Fibroblast of villous mesenchyme (primary cell): ENCODE measurements at places on chromosomes 12 and 14.

DNA sequence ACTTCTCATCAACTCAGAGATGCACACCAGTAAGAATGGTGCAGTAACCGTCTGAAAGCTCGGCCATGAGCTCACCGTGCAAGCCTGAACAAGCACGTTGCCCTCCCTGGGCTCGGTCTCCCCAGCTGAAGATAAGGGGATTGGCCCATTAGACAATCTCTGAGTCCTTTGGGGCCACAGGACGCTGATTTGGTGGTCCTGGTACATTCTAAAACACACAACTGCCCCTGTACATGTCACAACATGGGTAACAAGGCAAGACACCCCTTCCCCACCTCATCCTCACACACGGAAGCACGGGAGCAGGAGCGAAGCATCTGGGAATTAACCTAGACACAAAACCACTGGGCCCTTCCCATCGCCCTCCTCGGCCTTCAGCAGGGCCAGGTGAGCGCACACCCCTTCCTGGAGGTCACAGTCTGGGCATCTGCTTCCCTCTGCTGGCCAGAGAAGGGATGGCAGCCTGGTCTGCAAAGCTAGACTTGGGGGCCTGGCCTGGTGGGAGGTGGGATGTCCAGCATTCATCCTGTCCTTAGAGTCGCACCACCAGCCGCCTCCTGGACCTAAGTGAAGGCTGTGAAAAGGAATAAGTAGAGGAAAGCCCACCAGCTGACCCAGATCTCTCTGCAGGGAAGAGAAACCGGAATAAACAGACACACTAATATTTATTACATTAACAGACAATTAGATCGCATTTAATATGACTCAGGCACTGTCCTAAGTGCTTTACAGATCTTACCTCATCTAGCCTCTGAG, 18.9 kb upstream of the SMUG1 start:
- peak; percentile 63 for DNase-seq

DNA sequence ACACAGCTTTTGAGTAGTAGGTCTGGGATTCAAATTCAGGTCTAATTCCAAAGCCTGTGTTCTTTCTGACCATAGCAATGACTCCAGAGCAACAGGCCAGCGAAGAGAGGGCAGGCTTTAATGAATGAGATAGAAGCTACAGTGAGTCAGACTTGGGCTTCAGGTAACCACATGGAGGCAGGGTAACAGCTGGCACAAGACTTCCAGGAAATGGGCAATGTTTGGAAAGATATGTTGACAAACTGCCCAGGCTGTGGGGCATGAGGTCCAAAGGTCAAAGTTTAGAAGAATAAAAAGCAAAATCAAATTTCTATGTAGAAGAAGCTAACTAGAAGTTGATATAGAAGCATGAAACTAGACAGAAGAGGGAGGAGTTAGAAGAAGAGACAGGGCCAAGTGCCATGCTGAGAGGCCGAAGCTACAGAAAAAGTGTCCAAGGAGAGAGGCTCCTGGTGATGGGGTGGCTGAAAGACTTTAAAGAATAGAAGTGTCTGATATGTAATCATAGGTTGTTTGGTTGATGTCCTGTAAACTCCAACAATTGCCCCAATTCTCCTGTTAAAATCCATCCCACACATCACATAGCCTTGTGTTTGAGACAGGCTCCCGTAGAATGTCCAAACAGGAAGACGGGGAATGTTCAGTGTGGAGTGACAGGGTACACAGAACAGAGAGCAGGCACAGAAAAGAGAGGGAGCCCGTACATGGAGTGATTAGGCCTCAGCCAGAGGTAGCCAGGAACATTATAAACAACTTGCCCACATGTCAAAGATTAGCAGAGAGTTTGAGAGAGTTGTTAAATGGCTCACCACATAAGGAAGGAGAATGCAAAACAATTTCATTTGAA, 384.7 kb downstream of the CCDC91 start:
- no peak for DNase-seq

DNA sequence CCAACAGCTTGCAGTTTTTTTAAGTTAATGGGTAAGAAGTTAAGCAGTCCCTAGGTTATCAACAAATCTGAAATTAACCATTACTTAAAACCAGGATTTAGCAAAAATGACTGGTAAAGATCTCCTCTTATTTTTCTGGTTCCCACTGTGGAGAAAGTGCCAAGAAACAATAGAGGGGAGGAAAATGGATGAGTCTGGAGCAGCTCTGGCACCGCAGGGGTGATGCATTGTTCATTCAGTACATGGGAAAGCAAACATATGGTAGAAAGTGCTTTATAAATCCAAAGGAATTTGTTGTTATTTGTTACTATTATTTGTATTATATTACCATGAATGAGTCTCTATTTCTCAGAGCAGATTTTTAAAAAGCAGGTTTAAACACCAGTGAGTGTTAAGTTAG, 92.2 kb downstream of the DYRK2 start:
- no peak for DNase-seq

GRCh38 chr12:3641428-3642018, 111.4 kb downstream of the CRACR2A start:
- DNase-seq, result peak; percentile 75

GRCh38 chr12:25337916-25338315, 87.2 kb upstream of the KRAS start:
- DNase-seq, result no peak

DNA sequence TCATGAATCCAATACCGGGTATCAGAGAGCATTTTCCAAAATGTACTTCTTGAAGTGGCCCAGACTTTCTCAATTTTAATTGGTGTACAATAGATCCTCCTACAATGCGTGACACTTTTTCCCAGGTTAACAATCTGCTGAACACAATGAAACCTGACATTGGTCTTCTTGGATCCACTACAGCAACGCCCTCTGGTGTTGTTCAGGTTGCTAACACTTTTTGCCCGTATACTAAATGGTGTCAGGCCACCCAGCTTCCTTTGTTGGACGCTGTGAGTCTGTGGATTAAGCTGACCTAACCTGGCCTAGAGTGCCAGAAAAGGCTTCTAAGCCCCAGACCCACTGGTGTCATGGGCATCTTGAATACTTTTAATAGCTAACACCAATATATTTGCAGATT, 89.2 kb downstream of the KCNK10 start:
- DNase-seq, result no peak

- DNase-seq, result peak; percentile 94
Observed at GRCh38 chr12:120116792-120117651, 469 bp upstream of the RAB35 start.

DNA sequence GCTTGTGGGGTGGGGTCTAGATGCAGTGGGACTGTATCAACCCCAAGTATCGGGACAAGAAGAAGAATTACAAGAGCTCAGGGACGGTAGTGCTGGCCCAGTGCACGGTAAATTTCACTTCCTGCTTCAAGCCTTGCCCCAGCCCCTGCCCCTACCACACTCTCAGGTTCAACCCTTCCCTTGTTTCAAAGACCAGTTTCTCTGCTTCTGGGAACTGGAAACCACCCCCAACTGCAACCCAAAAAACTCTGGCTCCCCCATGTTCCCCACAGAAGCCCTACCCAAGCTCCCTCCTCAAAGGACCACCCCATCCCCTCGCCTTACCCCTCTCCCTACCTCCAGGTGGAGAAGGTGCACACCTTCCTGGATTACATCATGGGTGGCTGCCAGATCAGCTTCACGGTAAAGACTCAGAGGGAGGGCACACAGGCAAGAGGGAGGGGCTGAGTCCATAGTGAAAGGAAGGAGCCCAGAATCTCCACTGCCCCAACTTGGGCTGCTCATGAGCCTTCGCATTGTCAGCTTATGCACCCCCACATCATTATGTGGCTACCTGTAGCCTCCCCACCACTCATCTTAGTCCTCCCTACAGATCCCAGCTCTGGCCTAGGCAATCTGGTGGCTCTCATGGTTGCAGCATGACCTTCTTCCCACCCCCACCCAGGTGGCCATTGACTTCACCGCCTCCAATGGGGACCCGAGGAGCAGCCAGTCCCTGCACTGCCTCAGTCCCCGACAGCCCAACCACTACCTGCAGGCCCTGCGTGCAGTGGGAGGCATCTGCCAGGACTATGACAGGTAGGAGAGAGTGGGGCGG, 4.3 kb downstream of the CPNE6 start:
- no peak for DNase-seq

- DNase-seq, result peak; percentile 46
Observed at GRCh38 chr14:28756884-28757570, 9.6 kb upstream of the FOXG1 start.

- DNase-seq, result no peak
Observed at GRCh38 chr14:85811340-85811739, 281.4 kb downstream of the FLRT2 start.

DNA sequence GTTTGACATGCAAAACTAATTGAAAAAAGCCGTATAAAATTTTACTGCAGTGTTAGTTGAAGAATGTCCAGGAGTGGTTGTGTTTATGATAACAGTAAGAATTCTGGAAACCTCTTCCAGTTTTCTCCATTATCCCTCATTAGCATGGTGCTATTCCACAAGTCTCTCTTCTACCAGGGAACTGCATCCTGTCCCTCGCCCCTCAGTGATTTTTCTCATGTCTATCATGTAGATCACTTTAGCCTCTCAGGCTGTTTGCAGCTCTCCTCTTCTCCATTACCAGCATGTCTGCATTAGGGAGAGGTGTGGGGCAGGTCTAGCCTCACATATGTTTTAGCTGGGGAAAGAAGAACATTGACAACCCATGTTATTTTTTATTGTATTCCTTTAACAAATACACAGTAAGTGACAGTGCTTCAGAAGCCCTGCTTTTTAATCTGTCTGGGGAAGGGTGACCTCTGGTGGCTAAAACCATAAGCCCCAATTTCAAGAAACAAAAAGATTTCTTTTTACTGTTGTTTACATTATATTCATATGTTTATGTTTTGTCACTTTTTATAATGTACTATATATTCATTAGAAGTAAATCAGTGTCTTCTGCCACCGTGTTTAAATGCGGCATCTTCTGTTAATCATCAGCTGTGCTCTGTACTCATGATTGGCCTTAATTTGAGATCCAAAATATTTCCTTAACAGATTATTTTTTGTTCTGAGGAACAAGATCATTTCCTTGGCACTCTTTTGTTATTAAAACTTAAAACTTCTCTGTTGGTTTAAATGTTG, 70.7 kb downstream of the RASSF8 start:
- peak; percentile 73 for DNase-seq

DNA sequence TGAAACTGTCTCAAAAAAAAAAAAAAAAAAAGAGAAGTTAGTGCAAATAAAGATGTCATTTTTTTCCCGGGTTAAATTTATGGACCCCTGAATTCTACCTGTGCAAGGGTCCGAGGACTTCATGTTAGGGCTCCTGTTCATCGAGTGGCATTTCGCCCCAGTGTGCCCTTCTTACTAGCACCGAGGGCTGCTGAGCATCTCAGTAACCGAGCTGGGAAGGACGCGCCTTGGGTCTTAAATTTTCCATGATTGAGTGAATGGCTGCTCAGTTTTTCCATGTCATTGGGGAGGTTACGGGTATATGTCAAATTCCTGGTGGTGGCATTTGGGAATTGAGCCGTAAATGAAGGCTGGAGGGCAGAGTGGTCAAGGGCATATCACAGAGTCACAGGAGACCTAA, 34.9 kb upstream of the MAP1LC3B2 start:
- DNase-seq, result no peak

- DNase-seq, result peak; percentile 64
Observed at GRCh38 chr12:47808050-47808449, 11.7 kb downstream of the HDAC7 start.
